ENCODE measurements at places on chromosomes 2 and 18.

DNA sequence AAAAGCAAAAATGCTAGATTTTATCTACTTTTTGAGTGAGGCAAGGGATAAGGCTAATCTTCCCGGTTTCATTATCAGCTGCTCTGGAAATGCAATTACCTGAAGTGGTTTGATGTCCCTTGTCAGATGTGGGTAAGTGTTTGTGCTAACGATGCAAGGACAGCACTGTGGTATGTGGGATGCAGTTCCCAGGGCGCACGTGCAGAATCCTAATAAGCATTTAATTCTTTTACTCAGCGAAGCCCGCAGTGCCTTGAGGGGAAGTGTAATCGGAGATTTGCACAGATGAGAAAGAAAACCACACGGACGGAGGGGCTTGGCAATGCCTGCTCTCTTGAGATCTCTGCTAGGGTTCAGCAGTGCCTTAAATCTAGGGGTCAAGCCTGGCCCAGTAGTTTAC, 108.5 kb upstream of the LYPD6 start:
- DNase-seq, result no peak

DNA sequence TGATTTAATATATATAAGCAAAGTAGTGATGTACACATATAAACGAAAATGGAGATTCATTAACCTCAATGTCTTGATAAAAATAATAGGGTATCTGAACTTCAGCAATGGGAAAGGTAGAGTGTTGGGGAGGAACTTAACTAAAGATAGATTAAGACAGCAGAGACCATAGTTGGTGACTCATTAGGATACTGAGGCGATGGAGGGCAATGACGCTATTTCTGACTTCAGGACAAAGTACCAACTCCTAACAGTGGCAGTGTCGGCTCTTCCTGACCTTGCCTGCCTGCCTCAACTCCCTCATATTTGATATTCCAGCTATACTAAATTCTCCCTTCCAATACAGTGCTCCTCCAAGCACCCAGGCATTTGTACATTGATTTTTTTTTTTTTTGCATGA, 98.6 kb downstream of the CDH2 start:
- no peak for DNase-seq

DNA sequence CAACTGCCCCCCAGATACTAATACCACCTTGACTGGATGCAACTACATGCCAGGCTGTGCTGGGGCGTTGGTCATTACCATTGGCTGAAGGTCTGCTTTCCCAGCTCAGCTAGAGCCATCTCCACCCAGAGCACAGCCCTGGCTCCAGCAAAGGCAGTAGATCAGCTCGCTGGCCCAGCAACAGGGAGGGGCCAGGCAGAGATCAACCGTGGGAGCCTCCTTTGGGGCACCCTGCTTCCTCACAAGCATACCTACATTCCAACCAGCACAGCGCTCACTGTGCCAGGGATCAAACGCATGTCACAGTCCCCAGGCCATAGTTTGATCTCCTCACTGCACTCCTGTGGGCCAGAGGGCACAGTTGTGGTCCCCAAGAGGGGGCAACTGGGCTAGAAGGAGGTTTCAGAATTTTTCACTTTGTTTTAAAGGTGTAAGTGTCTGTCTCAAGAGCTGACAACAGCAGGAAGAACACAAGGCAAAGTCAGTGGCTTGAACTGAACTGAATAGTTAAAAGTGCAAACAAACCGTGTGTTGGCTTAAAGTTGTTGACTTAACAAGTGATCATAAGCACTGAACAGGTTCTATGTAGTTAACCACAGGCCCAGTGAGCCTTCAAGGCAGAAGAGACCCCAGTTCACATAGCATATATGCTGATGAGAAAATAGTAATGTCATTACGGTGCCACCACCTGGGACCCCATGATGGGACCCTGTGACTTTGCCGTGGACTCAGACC, 70.1 kb upstream of the BZW1 start:
- DNase-seq, result no peak

- DNase-seq, result no peak
These were observed 2.1 kb downstream of the MBP start for GRCh38 chr18:77130229-77131099.

DNA sequence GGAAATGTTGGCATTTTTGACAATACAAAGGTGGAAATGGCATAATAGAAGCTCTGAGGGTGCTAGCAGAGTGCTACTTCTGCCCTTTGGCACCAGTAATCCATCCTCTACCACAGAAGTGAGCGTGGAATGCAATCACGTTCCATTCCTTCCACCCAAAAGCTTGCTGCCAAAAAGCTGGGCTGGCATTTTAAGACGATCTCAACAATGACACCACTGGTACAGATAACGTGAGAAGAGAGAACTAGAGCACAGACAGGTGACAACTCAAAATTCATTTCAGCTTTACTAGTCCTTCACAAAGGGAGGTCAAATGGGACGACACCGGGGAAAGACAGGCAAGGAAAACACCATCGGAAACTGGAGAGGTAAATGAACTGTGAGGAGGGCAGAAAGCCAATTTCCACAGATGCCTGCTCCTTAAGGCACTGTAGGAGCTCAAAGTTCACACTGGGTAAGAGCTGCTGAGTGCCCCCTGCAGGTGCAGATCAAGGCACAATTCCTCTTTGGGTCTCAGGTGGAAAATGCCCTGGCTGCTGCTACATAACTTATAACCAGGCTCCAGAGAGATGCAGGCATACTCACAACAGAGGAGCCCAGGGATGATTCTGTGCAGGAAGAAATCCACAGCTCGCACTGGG, 50.7 kb upstream of the RNU4ATAC start:
- no peak for DNase-seq

- DNase-seq, result no peak
These were observed 3.9 kb downstream of the DUSP28 start for GRCh38 chr2:240563951-240564560.

- DNase-seq, result no peak
These were observed 925.0 kb upstream of the GYPC start for GRCh38 chr2:125730921-125731320.

DNA sequence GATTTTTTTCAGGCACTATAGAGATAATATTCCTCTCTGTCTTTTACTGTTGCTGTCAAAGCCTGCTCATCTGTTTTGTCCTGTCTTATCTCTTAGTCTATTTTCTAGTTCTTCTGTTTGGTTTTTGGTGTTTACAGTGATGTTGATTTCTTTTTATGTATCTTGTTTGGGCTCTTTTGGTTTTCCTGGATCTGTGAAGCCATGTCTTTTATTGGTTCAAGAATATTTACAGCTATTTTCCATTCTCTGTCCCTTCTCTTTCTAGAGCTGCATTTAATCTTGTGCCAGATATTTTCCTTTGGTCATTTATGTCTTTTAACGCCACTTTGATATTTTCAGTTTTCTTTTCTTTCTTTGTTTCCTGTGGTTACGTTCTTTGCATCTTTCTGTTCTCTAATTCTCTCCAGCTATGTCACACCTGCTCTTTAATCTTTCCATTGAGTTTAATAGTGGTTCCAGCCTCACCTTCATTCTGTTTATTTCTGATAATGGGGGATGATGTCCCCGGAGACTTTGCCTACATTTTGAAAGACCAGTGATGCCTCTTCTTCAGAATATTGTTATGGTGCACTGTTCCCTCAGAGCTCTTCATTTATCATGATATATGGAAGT, 32.0 kb downstream of the SMCHD1 start:
- DNase-seq, result no peak

- DNase-seq, result no peak
These were observed 909 bp downstream of the NFATC1 start for GRCh38 chr18:79396431-79397246.

DNA sequence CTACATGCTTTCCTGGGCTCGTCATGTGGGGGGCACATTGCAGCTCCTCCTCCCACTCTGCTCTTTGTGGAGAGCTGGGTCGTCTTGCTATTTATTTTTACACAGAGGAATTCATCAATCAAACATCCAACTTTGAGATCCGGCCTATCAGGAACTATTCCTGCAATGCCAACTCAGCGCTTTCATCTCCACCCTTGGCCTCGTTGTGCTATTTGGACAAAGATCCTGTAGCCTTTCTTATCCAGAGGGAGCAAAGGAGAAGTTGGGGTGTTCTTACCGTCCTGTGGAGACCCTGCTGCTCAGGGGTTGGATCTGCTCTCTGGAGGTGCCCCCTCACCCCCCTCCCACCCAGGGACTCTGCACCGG, 92.1 kb downstream of the ASB1 start:
- DNase-seq, result no peak

Data from CD4-positive, alpha-beta T cell treated with Interleukin-12 subunit alpha and Interleukin-12 subunit beta, for 1 hour (primary cell).